Esophagus muscularis mucosa (tissue), 4 donors: ENCODE measurements at places on chromosomes 1 and 21.

DNA sequence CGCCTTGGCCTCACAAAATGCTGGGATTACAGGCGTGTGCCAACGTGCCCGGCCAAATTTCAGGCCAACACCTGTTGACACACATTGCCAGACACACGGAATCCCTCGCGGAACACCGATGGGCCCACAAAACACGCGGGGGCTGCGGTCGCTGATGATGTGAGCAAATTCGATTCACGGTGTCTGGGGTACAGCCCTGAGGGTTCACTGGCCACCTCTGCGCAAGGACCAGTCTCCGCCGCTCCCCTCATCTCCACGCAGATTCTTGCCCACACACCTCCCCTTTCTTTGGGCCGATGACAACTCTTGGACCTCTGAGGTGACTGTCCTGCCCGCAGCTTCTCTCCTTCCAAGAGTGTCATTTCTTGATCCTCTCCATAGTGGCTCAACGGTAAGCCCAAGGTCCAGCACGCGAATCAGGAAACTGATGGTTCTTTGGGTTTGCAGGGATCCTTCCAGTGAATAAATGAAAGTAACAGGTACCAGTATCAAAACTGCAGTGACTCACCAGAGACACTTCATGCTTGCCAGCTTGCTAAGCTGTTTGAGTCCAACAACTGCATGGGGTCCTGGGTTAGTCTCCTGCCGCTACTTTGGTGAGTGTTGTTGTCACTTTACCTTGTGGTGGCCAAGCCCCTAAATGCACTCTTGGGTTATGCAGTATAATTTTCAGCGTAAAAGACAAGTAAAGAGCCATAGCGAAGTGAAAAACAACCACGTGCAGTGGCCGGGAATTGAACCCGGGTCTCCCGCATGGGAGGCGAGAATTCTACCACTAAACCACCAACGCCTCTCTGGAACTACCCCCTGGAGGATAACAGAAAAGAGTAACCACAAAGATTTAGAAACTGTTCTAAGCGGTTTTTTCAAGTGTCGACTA is 11.0 kb upstream of the RNU1-3 start:
- DNase-seq, result peak; percentile 87

- DNase-seq, result no peak
These were observed 59.9 kb downstream of the APP start for GRCh38 chr21:26110715-26111114.

- no peak for DNase-seq
These were observed 491.5 kb upstream of the B3GALT2 start for GRCh38 chr1:193677874-193678273.

- DNase-seq, result no peak
These were observed 65.8 kb downstream of the TRABD2B start for GRCh38 chr1:47931395-47931794.

DNA sequence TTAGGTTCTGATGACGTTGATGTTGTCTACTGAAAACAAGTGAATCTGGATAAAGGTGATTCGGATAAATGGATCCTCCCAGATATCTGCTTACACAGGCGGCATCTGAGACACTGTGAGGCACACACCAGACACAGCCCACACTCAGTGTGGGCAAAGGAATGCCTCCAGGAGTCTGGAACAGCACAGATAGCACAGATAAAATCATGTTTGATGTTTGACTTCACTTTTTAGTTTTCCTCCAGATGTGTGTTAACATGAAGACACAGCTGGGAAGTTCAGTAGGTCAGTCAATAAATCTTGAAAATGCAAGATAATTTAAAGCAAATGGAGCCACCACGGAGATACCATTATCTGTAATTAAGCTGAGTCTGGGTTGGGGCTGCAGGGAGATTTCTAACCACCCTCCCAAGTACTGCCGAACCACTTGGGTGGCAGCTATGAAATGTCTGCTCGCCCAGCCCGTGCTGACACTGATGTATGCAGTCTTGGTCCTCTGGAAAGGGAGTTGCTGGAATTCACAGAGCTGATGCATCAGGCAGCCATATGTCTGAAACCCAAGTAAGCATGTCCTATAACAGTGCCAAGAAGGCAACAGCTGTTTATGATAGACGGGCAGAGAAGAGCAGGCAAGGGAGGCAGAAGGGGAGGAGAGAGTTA is 11.7 kb downstream of the CAPN9 start:
- no peak for DNase-seq

DNA sequence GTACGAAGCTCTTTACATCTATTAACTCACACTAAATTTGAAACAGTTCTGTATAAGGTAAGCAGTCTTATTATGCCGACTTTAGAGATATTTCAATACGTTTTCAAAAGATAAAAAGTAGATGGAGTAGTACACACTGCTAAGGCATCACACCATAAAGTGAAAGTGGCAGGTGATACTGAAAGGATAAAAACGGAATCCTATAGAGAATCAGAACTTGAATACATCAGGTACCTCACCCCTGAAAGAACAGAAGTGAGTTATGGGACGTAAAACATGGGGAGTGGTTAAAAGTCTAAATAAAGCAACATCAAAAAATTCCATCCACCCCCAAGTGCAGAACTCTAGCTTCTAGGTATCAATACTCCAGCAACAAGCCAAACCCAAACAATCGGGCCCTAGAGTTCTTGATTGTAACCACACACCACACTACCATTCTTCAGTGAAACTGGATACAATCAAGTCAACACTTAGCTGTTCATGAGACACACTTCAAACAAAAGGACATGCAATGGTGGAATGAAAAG is 142.6 kb downstream of the SMYD3 start:
- no peak for DNase-seq

DNA sequence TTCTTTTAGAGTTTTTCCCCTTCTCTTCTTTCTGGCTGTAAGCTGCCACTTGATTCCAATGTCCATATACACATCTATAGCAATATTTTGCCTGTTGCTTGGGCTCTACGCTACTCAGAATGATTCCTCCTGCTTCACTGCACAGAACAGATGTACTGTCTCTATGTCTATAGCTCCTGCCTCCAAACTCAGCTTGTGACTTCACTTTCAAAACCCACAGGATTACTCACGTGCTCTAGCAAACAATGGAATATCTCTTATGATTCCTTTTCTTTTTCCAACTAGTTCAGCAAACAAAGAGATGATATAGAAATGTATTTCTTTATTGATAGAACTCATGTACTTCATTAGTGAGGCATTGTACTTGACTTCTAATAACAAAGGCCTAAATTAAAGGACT is 80.5 kb upstream of the SOX13 start:
- DNase-seq, result no peak

DNA sequence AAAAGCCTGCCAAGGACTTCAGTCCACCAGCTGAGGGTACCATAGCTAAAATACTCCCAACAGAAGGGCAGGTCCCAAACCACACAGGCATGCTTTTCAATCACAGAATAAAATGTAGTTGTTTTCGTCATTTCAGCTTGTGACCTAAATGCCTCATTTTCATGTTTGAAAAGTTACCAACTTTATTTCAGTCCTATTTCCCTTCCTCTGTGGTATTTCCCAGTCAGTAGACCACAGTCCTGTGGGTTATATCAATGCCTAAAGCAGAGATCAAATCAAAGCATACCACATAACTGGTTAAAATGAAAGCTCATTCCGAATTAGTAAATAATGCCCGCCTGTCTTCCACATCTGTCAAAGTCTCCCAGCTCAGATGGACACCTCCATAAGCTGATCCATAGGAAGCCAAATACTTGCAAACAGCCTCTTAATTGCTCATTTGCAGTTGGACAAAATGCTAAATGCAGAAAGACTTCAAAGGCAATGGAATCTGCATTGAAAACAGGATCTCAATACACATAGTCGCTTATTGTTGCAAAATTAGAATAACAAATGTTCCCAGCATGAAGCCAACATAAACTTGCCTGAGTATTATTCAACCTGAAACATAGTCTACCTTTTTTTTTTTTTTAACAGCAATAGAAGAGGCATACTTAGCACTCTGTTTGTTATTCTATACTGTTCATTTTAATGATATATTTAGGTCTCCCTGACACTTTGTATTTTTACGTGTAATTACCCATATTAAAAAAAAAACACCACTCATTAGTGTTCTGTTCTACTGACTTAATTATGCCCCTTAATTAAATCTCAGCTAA is 53.9 kb downstream of the NR5A2 start:
- no peak for DNase-seq
